BE2C (cell line): ENCODE measurements at places on chromosomes 2 and 18.

GRCh38 chr2:132909427-132909826 is 239.4 kb upstream of the LYPD1 start:
- DNase-seq, result no peak

DNA sequence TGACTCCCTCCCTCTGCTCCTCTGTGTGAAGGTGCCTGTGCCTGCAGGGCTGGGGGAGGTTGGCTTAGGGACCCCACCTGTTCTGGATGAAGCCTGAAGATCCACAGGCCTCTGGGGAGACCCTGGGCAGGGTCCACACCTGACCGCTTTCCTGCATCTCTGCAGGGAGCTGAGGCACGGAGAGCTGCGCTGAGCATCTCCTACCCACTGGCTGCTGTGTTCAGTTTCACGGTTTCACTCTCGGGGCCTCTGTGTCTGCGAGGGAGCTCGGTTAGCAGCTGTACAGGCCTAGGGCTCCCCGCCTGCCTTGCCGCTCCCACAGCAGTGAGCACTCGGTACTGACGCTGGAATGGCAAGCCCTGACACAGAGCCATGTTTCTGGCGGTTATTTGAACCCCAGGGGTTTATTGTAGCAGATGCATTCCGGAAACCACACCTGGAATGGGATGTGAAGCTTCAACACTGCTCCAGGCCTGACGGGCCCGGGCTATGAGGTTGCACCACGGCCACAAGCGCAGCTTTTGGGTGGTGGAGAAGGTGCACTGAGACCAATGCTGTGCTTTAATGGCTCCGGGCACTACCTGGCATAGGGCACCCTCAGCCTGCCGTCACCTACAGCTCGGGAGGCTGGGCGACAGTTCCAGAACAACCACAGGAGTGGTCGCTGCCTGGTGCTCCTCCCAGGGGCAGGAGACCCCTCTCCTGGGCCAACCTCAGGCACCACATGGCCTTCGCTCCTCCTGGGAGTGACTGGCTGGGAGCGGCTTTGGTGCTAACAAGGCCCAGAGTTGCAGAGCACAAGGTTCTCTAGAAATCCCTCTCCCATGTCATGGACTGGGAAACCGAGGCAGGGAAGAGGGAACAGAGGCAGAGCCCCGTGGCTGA is 257.9 kb downstream of the NDUFA10 start:
- DNase-seq, result no peak

DNA sequence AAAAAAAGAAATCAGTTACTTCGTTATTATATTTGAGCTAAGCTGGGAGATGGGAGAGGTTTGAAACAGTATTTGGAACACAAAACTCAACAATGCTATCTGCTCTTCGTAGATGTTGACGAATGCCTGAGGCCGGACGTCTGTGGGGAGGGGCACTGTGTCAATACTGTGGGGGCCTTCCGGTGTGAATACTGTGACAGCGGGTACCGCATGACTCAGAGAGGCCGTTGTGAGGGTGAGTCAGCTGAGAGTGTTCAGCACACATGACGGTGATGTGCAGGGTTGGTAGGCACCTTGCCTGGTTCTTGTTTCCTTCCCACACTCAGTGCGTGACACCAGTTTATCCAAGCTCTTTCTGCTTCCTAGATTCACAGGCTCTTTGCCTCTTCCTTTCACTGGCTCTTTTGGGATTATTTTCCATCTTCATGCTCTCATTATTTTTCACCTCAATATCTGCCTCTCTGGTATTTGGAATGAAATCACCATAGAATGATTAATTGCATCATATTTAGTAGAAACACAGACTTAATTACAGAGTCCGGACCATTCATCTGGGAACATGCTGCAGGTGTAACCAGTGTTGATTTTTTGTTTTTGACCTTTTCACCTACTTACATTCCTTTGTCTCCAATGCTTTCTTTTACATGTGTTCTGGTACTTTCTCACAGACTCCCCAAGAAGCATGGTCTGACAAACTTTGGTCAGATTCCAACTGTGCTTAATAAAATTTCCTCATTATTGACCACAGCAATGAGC is 200.6 kb upstream of the RASGRP3 start:
- DNase-seq, result no peak

GRCh38 chr2:71379086-71379485 is 47.5 kb downstream of the ZNF638 start:
- no peak for DNase-seq

DNA sequence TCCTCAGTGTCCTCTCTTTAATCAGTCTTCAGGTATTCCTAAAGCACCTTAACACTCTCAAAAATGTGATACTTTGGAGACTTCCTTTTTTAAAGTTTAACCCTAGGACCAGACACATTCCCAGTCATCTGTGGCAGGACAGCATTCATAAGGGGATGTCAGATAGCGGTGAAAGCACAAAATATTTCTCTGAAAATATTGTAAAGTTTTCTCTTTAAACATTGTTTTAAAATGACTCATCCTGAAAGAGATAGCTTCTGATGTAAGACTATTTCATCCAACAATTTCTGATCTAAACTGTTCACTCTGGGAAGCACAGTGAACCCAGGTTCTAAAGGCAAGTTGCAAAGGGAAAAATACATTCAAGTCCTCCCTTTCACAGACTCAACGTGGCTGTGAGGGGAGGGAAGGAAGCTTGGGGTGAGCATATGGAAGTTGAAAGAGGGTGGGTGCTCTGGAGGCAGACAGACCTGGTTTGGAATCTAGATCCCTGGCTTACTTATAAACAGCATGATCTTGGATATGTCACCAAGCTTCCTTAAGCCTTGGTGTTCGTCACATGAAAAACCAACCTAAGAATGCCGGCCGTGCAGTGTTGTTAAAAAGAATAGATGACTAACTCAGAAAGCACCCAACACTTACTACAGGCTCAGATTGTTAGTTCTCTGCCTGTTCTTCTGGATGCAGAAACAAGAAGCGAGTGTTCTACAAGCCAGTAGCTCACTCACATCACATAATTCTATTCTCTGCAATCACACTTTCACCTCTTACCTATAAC is 12.1 kb downstream of the GALNT14 start:
- DNase-seq, result no peak
